ENCODE measurements at places on chromosomes 13 and 19.

DNA sequence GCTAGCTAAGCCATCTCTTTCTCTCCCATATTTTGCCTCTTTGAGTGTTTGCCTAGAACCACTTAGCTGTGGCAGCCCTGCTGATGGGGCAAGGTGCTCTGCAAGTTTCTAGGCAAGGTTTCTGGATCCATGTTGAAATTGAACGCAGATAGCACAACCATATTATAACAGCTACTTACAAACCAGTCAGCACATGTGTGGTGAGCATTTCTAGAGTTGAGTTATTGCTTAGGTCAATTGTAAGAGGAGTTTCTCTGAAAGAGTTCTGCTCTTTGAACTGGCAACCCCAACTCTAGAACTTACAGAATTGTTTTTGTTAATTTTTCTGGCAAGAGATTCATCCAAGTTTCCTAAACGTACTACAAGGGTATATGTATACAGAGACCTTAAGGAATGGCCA is 103.3 kb downstream of the GGACT start:
- no peak for DNase-seq

GRCh38 chr13:29484796-29485195 is 110.7 kb downstream of the SLC7A1 start:
- DNase-seq, result no peak

DNA sequence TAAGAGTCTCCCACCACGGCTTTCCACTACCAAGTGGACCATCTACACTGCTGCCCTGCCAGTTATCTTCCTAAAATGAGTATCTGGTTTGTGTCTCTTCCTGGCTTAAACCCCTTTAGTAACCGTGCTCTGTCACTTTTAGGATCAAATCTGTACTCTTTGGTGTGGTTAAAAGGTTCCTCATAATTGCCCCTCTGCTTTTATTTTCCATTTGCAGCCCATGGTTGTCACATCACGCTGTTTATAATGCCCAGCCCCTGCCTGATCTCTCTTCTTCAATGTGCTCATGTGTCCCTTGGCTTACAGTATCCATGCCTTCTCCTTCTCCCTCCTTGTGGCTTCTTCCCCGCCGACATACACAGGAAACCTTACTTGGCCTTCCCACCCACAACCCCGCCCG is 100.1 kb downstream of the DGKH start:
- DNase-seq, result no peak

DNA sequence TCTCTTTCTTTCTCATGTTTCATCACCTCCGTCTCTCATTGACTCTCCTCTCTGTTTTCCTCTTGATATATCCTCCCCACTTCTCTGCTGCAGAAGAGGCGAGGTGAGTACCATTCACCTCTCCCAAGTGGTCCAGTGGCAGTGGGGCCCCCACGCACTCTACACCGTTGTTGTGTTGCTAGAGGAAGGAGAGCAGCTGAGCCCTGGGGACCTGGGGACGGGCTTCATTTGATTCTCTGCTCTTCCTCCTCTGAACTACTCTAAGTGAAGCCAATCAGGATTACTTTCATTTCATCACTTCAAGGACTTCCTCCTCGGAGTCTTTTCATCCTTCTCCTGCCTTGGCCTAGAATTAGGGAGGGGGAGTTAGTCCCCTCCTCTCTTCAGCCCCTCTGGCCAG is 64.6 kb downstream of the CCNE1 start:
- DNase-seq, result no peak

DNA sequence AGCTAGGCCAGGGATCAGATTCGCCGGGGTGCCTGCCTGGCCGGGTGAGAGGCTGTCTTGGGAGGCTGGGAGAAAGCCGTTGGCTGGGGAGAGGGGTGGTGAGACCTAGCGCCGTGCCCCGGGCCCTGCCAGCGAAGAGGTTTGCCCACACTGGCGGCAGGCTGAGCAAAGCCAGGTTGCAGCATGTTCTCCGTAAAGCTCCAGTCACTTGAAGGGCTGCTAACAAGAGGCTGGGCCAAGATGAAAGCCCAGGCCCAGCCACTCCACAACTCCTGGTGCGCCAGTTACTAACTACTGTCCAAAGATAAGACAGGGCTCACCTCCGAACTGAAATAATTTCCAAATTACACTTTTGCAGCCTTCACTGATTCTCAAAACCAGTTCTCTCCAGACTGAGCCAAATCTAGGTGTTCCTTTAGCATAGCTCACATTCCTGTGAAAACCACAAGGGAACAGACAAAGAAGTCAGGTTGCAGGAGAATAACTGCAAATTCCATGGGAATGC is 16.3 kb downstream of the ELAVL1 start:
- DNase-seq, result no peak

- DNase-seq, result no peak
Measured at GRCh38 chr13:108444448-108444847, 174.9 kb downstream of the TNFSF13B start.

DNA sequence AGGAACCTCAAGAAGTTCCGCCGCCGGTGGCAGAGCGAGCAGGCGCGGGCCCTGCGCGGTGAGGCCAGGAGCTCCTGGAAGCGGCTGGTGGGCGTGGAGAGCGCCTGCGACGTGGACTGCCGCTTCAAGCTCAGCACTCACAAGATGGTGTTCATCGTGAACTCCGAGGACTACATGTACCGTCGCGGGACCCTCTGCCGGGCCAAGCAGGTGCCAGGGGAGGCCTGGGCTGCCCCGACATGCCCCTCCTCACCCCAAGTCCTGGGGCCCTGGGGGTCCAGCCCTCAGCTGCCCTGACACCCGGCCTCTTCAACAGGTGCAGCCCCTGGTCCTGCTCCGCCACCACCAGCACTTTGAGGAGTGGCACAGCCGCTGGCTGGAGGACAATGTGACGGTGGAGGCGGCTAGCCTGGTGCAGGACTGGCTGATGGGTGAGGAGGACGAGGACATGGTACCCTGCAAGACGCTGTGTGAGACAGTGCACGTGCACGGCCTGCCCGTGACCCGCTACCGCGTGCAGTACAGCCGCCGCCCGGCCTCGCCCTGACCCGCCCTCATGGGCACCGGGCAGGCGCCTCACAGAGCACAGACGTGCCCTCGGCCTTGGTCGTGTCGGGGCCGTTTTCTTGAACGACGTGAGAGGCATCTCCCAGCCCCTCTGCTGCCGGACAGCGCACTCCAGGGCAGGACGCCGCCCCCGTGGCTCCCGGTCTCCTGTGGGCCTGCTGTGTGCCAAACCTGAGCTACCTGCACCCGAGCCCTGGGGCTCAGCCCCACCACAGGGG is 10.4 kb upstream of the F2RL3 start:
- no peak for DNase-seq

- no peak for DNase-seq
Measured at GRCh38 chr19:1650650-1651567, 1.5 kb downstream of the TCF3 start.

- no peak for DNase-seq
Measured at GRCh38 chr19:54233941-54234340, 8.6 kb downstream of the LILRA6 start.

- DNase-seq, result no peak
Measured at GRCh38 chr13:29909081-29909730, 58.8 kb upstream of the UBL3 start.

DNA sequence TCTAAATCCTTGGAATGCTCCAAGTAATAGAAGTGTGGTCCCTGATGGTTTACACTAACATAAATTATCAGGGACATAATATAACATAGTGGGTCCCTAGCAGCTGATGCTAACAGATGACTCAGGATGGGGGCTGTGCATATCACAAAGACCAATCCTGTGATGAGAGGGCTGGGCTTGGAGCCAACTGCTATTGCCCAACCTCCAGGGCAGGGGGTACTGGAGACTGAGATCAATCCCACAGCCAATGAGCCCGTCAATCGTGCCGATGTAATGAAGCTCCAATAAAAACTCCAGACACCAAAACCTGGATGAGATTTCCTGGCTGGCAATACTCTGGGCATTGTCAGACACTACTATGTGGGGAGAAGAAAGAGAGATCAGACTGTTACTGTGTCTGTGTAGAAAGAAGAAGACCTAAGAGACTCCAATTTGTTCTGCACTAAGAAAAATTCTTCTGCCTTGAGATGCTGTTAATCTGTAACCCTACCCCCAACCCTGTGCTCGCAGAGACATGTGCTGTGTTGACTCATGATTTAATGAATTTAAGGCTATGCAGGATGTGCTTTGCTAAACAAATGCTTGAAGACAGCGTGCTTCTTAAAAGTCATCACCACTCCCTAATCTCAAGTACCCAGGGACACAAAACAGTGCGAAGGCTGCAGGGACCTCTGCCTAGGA is 33.4 kb downstream of the ABCC4 start:
- DNase-seq, result no peak

DNA sequence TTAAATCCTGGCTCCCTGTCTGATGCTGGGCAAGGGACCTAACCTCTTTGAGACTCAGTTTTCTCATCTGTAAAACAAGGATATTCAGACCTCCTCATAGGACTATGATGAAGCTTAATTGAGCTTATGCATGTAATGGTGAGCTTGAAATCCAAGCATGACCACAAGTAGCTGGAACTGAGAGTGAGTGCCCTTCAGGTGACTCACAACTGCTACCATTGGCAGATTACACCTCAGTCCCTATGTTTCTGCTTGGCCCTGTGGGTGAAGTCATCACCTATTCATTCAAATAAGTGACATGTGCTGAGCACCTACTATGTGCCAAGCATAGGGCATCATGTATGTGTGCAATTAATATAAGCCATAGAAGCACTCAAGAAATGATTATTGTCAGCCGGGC is 25.7 kb downstream of the NOVA2 start:
- no peak for DNase-seq

DNA sequence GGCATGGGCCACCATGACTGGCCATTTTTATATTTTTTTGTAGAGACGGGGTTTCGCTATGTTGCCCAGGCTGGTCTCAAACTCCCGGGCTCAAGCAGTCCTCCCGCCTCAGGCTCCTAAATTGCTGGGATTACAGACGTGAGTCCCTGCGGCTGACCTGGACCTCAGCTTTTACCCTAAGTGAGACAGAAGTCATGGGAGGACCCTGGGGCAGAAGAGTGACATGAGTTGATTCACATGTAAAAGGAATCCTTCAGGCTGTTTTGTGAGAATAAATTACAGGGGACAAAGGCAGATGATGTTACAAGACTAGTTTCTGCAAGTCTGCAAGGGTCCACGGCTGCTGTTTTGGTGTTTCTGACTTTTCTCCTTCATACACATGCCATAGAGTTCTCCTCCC is 2.6 kb upstream of the BCAM start:
- no peak for DNase-seq

Data from NCI-H1436 treated with DMSO at 0.1 percent for 48 hours (cell line).